Kidney epithelial cell (primary cell): ENCODE measurements at places on chromosomes 16 and 17.

GRCh38 chr17:8255499-8255898 is 6.4 kb downstream of the PFAS start:
- DNase-seq = no peak

DNA sequence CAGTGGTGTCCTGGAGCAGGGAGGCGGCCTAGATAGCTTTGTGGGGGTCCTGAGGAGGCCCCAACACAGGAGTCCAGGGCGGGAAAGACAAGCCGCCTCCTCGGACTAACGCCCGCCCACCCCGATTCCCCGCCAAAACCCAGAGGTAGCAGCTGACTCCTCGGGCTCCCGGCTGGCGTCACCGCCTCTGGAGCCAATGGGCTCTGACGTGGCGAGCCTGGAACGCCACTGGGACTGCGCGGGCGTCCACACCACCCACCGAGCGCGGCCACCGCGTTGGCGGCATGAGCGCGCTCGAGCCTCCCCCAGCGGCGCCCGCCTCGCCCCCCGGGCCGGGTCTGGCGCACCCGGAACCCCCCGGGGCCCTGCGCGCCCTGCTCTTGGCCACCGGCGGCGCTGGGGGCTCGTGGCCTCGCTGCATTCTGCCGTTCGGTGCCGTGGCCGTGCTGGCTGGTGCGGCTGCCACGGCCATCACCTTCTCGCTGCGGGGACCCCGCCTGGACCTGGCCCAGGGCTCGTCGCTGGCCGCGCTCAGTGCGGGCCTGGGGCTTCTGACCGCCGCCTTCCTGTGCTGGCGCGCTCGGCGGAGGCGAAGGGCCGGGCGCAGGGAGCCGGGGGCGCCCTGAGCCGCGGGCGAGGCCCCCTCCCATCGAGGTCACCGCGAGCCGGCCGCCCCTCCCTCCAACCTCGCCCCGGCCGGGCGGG is 3.4 kb upstream of the NTN3 start:
- DNase-seq = no peak

DNA sequence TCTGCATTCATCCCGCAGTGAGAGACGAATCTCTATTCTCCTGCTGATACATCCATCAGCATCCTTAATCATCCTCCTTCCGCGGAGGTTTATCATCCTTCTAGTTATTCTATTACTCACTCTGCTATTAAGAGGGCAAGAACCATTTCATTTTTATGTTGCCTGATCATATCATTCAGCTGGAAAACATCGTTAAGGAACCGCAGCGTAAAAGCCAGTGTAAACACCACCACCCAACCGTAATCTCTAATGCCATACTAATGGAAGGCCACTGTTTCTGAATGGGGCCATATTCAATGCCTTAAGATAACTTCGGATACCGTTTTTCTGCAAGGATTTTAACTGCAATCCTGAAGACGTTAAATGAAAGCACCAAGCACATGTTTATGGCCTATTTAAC is 36.7 kb upstream of the ERCC4 start:
- DNase-seq = no peak

DNA sequence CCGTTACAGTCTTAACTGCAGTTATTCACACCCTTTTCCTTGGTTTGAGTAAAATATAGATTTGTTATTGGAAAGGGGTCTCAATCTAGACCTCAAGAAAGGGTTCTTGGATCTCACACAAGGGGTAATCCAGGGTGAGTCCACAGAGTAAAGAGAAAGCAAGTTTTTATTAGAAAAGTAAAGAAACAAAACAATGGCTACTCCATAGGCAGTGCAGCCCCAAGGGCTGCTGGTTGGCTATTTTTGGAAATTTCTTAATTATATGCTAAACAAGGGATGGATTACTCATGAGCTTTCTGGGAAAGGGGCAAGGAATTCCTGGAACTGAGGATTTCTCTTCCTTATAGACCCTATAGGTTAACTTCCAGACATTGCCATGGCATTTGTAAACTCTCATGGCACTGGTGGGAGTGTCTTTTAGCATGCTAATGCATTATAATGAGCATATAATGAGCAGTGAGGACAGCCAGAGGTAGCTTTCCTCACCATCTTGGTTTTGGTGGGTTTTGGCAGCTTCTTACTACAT is 24.5 kb upstream of the MILR1 start:
- DNase-seq = no peak

DNA sequence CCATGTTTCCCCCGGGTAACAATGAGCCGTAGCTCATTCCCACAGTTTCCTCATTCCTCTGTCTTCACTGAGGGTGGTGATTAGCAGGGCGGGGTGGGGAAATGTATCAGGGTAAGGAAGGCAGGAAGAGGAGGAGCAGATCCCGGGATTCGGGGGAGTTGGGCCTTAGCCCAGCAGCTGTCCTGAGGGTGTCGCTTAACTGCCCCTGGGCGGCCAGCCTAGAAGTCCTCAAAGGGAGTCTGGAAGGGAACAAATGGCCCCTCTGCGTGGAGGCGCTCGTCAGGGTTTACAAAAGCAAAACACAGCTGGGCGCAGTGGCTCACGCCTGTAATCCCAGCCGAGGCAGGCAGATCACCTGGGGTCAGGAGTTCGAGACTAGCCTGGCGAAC is 14.3 kb downstream of the MLYCD start:
- DNase-seq = no peak

DNA sequence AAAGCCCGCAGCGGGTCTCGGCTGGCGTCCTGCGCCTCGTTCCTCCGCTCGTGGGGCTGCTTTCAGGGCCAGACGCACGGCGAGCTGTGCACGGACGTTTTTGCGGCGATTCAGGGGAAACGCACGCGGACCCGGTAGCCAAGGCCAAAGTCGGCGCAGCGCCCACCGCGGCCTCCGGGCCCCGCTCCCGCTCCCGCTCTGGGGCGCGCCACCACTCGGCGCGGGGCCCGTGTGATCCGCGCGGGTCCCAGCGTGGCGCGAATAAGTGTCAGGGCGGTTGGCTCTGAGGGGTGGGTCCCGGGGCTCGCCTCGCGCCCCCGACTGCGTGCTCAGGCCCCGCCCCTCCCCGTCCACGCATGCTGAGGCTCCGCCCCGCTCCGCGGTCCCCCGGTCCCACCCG is 694 bp upstream of the TBCD start:
- no peak for DNase-seq

GRCh38 chr16:11880007-11880406 is 28.7 kb upstream of the RSL1D1 start:
- no peak for DNase-seq

GRCh38 chr17:77400445-77400870 is 259.7 kb downstream of the SEC14L1 start:
- DNase-seq = no peak

DNA sequence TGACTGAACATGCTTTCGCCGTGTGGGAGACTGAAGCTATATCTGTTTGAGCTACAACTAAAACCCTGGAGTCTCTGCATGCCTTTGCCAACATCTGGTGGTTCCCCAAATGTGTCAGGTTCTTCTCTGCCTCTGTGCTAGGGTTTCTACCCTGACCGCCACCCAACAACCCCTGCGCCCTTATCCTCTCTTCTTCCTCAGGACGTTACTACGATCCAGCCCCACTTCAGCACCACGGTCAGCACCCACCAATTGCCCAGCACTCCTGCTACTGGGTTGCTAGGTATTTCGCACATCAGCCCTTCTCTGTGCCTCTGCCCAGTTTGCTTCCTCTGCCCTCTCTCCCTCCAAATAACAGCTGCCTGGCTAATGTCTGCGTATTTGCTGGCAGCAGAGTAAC is 106.3 kb upstream of the HSBP1 start:
- DNase-seq = no peak

GRCh38 chr16:78184238-78185183 is 85.1 kb downstream of the WWOX start:
- DNase-seq = peak; percentile 18

DNA sequence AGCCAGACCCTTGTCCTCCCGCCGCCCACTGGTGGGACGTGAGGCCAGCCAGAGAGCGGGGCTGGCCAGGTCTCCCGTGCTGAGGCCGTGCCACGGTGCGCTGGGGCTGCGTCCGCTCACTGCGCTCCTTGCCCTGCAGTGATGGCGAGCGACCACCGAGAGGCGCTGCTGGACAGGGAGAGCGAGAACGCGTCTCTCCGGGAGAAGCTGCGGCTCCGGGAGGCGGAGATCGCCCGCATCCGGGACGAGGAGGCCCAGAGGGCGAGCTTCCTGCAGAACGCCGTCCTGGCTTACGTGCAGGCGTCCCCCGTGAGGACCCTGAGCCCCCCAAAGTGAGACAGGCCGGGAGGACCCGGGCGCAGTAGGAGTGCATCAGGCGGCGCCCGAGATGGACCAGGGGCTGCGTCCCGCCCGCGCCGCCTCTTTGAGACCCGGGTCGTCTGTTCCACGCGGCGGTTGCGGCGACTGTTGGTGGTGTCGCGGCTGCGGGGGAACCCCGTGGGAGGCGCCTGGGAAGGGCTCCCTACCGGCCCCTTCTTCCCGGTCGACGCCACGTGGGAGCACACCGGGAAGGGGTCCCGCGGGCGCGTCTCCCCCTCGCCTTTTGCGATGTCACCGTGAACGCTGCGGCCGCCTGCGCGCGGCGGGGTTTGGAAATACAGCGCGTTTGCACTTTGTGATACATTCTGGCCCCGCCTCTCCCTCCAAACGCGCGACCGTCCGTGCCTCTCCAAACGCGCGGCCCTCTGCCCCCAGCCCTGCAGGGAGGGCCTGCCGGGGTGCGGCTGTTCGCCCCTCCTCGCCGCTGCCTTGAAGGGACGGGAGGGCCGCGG is 792 bp upstream of the RAC3 start:
- DNase-seq = peak; percentile 34

- DNase-seq = no peak
These were observed 488 bp downstream of the SPSB3 start for GRCh38 chr16:1781758-1782407.

DNA sequence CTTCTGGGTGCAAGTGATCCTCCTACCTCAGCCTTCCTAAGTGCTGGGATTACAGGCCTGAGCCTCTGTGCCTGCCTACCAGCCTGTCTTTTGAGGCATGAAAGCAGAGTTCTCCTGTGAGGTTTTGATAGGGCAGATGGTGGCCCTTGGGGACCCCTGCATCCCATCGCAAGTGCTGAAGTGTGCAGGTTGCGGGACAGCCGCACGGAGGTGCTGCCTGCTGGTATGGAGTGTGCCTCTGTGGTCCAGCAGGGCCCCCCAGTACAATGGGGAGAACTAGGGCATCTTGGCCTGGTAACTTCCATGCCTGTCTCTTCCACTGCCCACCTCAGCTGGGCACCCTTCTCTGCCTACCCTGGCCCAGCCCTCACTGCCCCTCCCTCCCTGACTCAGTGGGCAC is 9.9 kb upstream of the NDRG4 start:
- no peak for DNase-seq

GRCh38 chr17:8857919-8858318 is 9.6 kb downstream of the PIK3R6 start:
- DNase-seq = peak; percentile 45

GRCh38 chr16:49876716-49877129 is 20.8 kb upstream of the ZNF423 start:
- no peak for DNase-seq

DNA sequence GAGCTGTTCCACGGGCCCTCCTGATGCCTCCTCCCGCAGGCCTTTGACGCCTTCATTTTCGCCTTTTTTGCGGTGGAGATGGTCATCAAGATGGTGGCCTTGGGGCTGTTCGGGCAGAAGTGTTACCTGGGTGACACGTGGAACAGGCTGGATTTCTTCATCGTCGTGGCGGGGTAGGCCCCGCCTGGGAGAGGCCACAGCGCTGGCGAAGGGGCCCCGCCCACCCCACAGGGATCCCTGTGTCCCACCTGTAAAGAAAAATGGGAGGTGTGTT is 29.7 kb downstream of the TPSG1 start:
- DNase-seq = no peak

- DNase-seq = peak; percentile 4
These were observed 17.6 kb upstream of the SSTR5 start for GRCh38 chr16:1054660-1055556.

GRCh38 chr16:11256661-11257130 is 692 bp upstream of the SOCS1 start:
- no peak for DNase-seq

DNA sequence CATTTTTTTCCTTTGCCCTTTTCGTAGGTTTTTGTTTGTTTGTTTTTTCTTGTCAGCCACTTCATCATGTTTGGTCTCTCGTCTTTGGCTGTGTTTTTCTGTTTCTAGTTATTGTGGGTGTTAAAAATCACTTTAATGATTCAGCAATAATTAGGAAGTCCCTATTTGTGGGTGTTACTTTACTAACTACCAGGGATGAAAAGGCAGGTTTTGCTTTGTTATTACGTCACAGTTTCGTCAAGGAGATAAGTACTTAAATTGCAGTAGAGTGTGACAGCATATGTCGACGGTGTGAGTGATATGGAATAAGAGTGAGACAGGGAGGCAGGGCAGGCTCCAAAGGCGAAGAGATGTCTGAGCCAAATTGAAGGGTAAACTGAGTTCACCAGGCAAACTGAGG is 479.6 kb downstream of the WWOX start:
- no peak for DNase-seq

GRCh38 chr17:16027708-16028584 is 28.3 kb downstream of the TTC19 start:
- DNase-seq = peak; percentile 88

- no peak for DNase-seq
These were observed 502.8 kb upstream of the CDH11 start for GRCh38 chr16:65624666-65625065.

GRCh38 chr17:43832168-43832975 is 574 bp downstream of the MPP3 start:
- DNase-seq = peak; percentile 16

DNA sequence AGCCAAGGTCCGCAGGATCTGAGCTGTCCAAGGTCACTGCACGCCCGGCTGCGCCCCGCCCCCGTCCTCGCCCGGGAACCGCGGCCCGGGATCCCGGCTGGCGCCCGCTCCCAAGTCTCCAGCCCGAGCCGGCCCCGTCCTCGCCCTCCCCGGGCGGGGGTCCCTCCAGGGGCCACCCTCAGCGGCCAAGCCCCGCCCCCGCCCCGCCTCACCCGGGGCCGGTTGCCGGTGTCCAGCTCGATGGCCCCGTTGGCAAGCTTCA is 216 bp downstream of the VPS9D1 start:
- DNase-seq = no peak

GRCh38 chr16:4494746-4495490 is 18.7 kb downstream of the HMOX2 start:
- no peak for DNase-seq

DNA sequence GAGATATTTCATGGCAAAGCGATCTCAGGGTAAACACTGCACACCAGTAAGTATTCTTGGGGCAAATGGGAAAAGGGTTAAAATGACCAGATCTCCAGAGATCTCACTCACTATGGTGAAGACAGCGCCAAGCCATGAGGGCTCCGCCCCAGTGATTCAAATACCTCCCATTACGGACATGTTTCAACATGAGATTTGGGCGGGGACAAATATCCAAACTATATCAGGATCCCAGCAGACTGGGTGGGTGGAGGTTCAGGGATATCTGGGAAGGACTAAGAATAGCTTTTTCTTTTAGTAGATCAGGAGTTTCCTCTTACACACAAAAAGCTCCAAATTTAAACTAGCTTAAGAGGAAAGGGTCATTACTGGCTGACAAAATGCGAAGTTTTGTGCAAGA is 181.7 kb downstream of the WWOX start:
- DNase-seq = no peak

GRCh38 chr16:67055712-67056487 is 27.0 kb downstream of the CBFB start:
- DNase-seq = peak; percentile 82
